Stimulated activated CD4-positive, alpha-beta T cell treated with anti-CD3 and anti-CD28 coated beads, Interleukin-1b, Interleukin-23, amount 100 ng/mL, for 1 hour (primary cell): ENCODE measurements at places on chromosomes 12 and 14.

DNA sequence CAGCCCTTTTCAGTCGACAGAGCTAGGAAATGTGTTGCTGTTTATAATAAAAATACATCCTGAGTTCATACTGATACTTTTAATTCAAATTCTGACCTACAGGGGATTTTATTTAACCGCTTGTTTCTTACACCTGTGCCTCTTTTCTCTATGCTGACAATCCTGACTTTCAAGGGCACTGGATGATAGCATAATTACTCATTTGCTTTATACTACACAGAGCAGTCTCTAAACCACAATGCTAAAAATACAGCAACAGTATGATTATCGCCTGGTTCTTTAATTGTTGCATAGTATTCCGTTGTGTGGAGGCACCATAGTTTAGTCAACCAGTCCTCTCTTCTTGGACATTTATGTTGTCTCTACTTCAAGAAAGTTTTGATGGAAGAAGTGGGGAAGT, 372.9 kb downstream of the DPF3 start:
- DNase-seq, result no peak

DNA sequence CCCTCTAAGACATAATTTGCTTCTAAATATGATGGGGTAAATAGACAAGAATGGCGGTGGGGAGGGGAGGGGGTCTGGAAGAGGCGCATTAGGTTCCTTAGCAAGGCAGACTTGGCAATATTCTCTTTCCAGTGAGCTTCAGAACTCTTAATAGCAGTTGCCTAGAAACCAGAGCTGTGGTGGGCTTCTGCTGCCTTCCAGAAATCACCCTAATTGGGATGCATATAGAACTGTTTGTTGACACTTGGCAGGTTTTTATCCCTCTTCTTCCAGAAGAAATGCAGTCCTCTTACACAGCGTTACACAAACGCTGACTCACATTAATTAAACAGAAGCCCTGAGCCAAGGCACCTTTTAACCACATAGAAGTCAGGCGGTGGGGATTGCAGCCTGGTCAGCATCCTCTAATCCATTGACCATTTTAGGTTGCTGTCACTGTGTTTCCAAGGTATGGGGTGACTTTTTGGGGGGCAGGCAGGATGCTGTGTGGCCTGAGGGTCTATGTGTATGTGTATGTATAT, 114.1 kb downstream of the CCDC60 start:
- DNase-seq, result no peak

- no peak for DNase-seq
Observed at GRCh38 chr14:100388103-100389054, 65.2 kb downstream of the SLC25A47 start.

GRCh38 chr14:41297576-41298327, 308.9 kb upstream of the LRFN5 start:
- no peak for DNase-seq

DNA sequence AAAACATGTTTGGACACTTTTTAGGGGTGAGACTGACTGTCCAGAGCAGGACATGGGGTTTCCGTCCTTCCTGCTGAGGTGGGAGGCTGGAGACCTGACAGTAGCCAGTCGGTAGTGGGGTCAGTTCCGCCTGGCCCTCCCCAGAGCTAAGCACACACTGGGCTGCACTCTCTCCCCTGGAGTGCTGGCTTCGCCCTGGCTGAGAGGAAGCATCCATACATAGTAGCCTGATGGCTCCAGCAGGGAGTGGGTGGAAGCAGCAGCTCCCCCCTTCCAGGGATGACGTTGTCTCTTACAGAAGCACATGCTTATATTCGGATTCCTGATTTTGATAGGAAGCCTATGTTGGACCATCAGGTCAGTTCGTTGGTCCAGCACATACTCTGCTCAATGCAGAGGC, 40.4 kb downstream of the SFSWAP start:
- DNase-seq, result no peak

DNA sequence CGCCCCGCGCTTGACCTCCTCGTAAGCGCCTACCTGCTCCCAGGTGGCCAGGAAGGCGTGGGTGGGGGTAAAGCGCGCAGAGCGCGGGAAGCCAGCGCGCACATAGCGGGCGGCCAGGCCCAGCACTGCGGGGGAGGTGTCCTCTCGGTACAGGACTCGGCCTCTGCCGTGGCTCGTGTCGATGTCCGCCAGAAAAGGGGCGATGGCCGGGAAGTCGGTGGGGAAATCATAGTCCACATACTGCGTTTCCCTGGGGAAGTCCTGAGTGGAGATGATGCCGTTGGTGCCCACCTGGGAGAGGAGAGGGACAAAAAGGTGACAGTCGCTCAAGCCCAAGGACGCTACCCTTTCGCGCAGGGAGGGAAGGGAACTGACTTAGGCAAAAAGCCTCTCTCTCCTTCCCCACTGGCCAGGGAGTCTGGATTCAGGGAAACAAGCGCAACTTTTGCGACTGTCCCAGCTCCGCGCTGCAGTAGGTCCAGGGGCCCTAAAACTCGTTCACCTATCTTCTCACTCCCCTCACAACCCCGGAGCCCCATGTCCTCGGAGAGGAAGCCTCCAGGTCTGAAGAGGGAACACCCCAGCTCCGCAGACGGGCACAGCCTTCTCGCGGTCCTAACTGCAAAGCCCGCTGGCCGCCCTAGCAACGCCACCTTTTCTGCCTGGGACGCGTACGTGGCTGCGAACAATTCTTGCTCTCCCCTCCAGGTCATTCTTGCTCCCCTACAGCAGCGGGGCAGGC, 815 bp downstream of the NID2 start:
- no peak for DNase-seq
